Epithelial cell of umbilical artery (primary cell): ENCODE measurements at places on chromosomes 3 and 15. TPM values are rescaled to one million over a fixed set of nuclear protein-coding genes. Genes with fewer than 3 reads are reported as not detected.

Gene CILP
- total RNA-seq, result not detected in 2 replicates

Gene SLC22A13
- not detected in 2 replicates for total RNA-seq

Gene FEZF2
- total RNA-seq, result not detected in 2 replicates

Gene SRGAP3
- total RNA-seq, result under 0.01 TPM in 1 of 2 replicates, not detected in the other

Gene FGF12
- 0.15 and 1.6 TPM in 2 replicates for total RNA-seq

Gene GPR176
- total RNA-seq, result 48.0 and 48.1 TPM in 2 replicates
